NCI-H1048 (cell line): ENCODE measurements at places on chromosomes 7 and 10.

GRCh38 chr10:49844775-49845595, 82.9 kb upstream of the OGDHL start:
- no peak for DNase-seq

DNA sequence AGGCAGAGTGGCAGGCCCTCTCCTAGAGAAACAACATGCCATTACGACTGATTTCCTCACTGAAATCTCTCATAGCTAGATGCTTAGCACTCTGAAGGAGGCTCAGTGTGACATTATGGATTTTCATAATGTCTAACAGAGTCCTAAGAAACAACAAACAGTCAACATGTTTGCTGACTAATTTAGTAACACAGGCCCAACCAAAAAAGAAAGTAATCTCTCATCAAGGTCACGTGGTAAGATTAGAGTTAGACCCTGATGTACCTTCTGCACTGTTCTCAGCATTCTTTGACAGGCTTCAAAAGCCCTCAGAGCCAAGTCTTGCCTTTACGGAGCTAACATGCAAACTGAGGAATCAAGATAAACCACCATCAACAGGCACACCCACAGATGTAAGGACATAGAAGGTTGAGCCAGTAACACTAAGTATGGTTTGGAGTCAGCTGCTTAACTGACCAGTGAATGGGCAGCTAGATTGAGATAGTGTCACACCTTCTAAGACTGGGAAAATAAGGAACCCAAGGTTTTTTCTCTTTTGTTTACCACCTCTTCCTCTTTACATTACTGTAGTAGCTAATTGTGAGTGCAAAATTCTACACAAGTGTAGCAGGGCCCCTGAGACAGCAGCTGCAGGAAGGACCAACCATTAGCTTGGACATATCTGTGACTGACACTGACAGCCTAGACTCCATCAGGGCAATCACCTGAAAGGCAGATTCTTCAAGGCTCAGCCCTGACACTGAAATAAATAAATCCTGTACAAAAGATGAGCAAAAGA, 15.3 kb upstream of the KCNIP2 start:
- no peak for DNase-seq

DNA sequence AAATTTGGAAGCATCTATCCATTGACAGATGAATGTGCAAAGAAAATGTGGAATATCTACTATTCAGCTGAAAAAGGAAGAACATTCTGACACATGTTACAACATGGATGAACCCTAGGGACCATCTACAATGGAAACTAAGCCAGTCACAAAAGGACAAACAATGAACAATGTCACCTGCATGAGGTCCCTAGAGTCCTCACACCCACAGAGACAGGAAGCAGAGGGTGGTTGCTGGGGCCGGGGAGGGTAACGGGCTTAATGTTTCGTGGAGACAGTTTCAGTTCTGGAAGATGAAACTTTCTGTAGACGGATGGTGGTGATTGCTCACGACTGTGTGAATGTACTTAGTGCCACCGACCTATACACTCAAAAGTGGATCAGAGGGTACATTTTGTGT, 282.9 kb downstream of the ADARB2 start:
- no peak for DNase-seq

GRCh38 chr10:71225291-71226058, 13.1 kb downstream of the UNC5B start:
- DNase-seq = no peak

DNA sequence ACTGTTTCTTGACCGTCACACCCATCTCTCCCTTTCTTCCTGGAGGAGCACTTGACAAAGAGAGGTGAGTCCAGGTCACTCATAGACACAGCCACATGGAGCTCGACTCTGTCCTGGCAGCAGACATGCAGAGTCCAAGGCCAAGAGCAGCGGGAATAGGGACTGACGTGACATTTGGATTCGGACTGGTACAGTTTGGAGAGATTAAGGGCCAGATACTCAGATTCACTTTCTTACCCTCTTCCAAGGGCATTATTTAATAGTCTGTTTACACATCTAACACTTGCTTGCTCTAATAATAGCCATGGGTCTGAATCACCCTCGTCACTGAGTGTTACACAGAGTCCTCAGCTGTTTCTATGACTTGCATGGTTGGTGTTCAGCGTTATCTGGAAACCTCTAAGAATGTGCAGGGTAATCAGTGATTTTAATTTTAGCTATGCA, 39.2 kb upstream of the OTUD1 start:
- DNase-seq = no peak

GRCh38 chr7:100655908-100656674, at the start of gene ACTL6B:
ACTL6B (minus strand) TSS chr7:100656448; CDS start chr7:100656354, 94 bp downstream.
- DNase-seq = peak; percentile 67

DNA sequence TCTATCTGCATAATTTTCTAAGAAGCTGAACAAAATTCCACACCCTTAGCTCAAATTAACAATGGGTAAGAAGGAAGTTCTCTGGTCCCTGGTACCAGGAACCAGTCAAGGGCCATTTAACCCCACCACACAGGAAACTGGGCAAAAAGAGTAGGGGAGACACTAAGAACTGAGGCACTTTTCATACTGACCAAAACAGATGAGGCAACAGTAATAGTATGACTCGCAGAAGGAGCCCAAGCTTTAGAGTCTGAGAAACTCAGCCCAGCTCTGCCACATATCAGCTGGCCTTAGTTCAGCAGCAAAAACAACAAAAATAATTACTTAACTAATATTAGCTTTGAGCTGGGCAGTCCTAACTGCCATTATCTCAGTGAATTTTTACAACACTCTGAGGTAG, 221.2 kb downstream of the FAM107B start:
- DNase-seq = no peak

GRCh38 chr10:121675344-121675743, 77.1 kb upstream of the FGFR2 start:
- DNase-seq = no peak

DNA sequence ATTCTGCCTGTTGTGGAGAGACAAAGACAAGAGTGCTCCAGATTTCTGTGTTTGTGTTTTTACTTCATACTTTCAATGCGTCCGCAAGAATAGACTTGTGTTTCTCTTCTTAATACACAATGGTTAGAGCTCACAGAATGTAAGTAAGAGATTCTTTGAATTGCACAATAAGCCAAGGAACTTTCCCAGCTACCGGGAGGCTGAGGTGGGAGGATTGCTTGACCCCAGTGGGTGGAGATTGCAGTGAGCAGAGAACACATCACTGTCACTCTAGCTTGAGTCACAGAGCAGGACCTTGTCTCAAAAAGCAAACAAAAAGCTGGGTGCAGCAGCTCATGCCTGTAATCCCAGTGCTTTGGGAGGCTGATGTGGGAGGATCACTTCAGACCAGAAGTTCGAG, 250.7 kb upstream of the MYO3A start:
- no peak for DNase-seq

- DNase-seq = no peak
Measured at GRCh38 chr10:130254662-130255061, 118.5 kb downstream of the GLRX3 start.
